ENCODE measurements at places on chromosomes 7 and 10.

DNA sequence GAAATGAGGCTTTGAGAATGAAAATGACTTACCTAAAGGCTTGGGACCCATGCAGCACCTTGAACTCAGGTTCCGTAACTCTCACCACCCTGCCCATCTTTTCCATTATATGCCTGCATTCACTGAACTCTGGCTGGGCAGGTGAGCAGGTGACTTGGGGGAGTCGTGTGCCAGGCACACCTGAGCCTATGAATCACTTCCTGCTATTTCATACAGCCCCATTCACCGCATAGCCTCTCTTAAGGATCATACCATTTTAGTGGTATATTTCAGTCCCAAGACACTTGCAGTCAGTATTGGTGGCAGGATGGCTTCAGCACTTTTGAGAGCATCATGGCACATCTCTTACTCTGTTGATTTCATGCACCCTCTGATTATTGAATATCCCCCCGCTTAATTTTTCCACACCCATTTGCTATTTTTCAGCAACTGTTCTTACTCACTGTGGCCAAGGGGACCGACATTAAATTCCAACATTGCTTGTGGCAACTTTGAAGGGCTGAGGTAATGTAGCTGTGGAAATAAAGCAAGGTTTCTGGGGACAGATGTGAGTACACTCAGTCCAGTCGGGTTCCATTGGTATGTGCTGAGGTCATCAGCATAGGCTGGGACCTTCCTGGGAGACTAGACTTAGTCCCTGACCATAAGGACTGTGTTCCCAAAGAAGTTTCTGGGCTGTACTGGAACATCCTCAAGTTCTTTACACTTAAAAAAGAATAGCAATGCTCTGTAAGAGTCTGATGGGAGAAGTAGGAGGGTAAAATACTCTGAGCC is 39.8 kb upstream of the ZNF438 start:
- DNase-seq = no peak

DNA sequence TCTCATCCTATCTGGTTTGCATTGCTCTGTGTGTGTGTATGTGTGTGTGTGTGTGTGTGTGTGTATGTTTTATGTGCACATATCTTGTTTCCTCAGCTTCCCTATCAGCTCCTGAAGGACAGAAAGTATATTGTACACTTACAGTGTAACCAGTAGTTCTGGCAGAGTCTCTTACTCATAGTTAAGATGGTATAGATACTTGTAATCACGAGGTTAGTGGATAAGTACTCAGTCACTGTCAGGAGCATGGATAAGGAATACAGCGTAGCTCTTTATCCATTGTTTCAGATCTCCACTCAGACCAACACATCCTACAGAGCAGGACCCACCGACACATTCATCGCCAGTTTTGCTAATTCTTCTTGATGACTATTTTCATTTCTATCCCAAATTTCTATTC is 275.0 kb downstream of the TSPAN12 start:
- DNase-seq = no peak

DNA sequence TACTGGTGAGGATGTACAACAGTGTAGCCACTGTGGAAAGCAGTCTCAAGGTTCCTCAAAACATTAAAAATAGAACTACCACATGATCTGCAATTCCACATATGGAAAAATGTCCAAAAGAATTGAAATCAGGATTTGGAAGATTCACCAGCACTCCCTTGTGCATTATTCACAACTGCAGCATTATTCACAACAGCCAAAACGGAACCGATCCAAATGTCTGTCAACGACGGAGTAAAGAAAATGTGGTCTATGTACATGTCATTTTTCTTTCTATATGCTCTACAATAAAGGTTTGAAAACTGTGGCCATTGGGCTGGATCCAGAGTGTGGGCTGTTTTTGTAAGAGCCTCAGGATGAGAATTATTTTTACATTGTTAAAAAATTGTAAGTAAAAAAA is 1206.1 kb upstream of the CELF2 start:
- DNase-seq = no peak

DNA sequence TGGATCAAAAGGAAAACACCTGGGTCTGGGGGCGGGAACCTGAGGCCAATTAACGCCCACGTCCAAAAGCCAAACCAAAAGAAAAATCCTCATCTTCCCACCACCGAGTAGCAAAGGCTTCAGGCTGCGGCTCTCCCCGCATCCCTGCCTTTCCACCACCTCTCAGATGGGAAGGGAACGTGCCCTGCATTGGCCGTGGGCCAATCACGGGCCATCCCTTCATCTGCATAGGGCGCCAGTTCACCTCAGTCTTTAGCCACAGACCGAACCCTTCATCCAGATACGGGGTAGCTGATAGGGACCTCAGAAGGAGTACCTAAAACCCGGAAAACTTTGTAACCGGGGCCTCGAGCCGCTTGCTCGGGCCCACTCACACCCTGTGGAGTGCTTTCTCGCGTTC is 626 bp downstream of the PRPF18 start:
- no peak for DNase-seq

DNA sequence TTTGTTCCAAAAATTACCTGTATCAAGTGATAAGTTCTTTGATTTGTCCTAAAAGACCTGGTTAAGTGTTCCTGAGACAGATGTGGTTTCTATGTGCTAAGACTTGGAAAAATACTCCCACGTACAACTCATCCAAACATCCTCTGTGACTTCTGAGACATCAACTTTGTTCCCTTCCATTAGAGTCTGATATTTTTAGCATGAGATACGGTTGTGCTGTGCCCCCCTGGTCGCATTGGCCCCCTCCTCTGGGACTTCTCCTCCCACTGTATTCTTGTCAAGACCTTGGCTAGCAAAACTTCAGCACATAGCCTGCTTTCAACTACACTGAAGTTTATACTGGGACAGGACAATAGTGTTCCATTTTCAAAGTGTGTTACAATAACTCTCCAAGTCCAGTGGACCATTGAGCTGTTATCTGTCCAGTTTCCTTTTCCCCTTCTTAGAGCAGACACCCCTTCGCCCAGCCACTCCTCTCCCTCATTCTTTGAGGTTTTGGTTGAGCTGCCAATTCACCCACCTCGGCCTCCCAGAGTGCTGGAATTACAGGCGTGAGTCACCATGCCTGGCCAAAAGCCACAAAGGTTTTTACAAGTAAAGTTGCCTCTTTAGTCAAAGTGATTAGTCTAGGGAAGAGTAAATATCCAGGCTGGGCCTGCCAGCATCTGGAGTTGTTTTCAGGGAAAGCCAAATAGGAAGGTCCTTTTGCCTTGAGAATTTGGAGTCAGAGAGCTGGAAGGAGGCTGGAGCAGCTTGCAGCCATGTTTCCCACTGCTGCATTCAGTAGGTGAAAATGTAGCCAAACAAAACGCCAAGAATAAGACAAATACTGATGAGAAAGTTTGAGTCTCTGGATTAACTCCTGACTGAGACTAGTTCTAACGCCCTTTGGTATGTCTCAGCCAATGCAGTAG is 17.8 kb upstream of the PDLIM1 start:
- no peak for DNase-seq

GRCh38 chr10:51629934-51630639 is 69.3 kb downstream of the CSTF2T start:
- no peak for DNase-seq

GRCh38 chr10:20287586-20287985 is 471.4 kb downstream of the PLXDC2 start:
- DNase-seq = no peak

DNA sequence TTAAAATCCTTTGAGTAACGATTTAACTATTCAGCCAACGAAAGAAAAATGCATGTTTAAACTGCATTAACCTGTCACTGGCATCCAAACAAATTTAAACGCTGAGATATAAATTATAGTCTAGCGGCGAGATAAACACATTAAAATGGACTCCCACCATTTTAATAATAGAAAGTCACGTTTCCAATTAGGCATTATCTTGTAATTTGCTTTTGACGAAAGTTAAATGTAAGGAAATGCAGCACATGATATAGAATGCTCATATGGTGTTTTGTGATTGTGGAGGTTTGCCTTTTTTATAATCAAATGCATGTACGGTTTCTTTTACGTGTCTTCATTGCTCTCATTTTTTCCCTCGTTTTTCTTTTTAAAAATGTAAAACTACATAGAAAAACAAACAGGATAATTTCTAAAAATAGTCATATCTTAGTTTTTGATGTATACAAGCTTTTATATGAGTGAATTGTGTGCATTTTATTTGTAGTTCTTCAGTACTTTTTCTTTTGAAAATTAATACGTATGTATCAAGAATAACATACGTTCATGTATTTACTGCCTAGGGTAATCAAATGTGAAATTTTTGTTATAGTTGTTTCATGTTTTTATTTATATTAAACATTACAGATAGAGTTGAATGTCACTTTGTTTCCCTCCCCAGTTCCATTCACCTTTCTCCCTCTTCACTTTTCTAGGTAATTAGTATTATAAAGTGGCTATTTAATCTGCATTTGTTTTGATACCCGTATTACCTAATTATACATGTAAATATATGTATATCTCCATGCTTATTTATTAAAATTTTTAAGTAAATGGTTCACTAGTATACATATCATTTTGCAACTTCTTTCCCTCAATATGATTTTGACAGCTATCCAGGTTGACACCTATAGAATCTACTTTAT is 1.1 kb upstream of the KLF14 start:
- no peak for DNase-seq

- DNase-seq = no peak
These were observed 87.8 kb downstream of the TBXAS1 start for GRCh38 chr7:139916717-139917395.

DNA sequence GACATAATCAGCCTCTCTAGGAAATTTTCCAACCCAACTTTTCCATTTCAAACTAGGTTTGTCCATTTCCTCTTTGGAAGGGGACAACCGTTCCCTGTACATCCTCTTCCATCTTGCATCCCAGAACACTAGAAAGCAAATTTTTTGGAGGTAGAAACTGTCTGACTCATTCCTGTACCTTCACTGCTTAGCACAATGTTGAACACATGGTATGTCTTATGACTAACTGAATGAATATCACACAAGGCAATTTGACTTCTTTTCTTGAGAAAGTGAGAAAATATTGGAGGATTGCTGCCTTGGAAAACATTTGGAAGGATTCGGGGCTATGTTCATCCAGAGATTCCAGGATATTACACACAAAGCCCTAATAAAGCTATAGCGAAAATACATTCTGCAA is 289.1 kb downstream of the FGFR2 start:
- no peak for DNase-seq

GRCh38 chr10:105967256-105967655 is 1197.2 kb downstream of the SORCS1 start:
- DNase-seq = no peak

DNA sequence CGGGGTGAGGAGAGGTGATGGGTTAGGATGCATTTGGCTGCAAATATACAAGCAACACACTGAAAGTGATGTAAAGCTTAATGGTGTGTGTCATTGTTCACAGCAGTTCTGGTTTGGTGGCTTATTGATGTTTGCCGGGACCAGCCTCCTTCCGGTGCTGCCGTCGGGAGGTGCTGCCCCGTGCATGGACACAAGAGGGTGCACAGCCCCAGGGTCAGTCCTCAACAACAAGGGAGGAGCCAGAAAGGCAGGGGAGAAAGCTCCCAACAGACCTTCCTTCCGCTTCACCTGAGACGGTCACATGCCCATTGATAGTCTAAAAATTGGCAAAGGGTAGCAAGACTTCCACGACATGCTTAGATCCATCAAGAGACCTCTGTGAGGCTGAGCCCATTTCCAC is 9.5 kb downstream of the RNF32 start:
- no peak for DNase-seq

DNA sequence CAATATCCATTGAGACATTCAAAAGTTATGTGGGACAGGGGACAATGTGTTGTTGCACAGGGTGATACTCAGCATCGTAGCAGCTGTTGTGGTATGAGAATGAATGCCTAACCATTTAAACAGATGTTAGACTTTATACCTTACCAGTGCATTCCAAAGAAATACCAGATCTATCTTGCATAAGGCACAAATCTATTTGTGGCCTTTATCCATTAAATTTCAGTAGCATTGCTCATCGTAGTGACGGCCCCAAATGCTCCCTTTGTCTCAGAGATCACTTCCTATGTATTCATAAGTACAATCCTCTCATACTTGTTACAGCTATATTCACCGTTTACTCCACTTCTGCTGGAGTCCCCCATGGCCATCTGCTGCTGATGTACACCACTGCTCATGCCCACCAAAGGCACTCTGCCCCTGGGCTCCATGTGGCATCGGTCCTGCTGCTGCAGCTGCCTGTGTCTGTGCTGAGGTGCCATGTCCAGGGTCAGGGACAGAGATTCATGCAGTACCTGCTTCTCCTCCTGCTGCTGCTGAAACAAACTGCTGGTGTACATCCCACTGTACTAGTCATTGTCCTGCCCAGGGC is 96.3 kb downstream of the CPED1 start:
- DNase-seq = no peak

DNA sequence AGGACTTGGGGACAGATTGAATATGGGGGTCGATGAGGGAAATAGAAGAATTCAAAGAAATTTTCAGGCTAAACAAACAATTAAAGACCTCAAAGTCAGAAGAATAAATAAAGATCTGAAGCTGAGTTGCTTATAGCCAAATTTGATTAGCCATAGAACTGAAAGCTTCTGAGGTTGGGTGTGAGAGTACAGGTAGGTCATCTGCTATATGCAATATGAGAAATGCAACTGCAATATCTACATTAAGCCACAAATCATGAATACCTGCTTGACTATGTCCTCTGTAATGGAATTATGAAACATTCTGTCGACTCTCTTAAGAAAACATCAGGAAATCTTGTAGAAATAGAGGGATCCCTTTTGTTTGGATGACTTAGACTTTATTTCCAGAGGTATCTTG is 192.1 kb upstream of the PCDH15 start:
- no peak for DNase-seq

GRCh38 chr10:62384057-62384446 is 9.9 kb downstream of the ZNF365 start:
- peak; percentile 59 for DNase-seq

DNA sequence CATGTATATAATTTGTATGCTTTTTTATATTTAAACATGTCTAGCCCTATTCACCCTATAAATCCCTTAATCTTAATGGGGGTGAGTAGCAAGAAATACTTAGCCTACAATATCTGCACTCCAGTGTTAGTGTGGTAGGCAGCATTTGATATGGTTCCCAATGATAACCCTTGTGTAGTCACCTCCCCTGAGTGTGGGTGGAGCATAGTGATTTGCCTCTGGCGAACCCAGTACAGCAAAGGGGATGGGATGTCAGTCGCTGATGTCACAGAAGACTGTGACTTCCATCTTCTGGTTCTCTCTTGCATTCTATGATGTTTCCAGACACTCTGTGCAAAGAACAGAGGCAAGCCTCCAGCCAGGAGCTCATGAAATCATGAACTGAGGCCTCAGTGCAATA is 211.2 kb downstream of the CRPPA start:
- no peak for DNase-seq

- no peak for DNase-seq
These were observed 27.3 kb upstream of the PLXDC2 start for GRCh38 chr10:19788902-19789301.

DNA sequence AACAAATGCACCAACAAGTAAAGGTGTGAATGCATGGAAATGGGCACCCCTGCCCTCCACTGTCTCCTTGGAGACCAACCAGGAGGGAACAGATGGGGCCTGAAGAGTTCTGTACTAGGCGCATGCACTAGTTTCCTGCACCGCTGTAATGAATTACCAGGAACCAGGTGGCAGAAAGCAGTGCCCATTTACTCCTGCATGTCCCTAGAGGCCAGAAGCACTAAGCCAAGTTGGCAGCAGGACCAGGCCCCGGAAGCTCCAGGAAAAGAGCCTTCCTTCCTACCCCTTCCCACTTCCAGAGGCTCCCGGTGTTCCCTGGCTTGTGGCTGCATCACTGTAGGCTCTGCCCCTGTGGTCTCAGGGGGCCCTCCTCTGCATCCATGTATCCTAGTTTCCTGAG is 237.5 kb upstream of the PPP2R2D start:
- DNase-seq = no peak

All from activated CD8-positive, alpha-beta memory T cell treated with anti-CD3 and anti-CD28 coated beads for 4 hours (primary cell).